ENCODE measurements at places on chromosomes 5 and 9.

DNA sequence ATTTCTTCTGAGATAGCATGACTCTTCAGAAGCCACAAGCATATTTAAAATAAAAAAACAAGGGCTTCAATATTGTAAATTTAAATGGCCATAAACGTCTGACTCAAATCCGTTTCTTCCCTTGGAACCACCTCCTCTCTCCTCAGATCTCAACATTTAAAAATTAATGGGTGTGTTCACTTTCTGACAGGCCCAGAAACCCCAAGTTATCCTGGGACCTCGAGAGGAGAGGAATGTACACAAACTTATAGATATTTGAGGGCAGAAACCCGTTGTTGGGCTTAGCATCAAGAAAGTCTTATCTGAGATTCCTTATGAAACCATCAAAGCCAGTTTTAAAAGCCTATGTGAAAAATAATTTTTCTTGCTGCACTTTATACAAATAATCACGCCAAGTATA, 29.2 kb downstream of the MLLT3 start:
- DNase-seq = no peak

DNA sequence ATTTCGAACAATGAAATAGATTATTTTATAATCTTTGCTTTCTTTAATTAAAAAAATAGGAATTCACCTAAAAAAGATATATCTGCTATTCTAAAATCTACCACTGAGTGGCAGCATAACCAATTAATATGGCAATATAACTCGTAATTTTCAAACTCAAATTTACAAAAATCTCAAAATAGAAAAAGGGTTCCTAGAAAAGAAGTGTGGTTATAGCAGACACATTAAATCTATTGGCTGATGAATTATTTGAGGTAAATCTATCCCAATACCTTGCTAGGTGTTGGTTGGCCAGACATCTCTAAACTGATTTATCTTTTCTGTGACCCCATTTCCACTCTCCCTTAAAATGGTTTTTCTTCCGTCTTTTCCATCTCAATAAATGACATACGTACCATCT, 30.2 kb upstream of the NRG2 start:
- DNase-seq = no peak

DNA sequence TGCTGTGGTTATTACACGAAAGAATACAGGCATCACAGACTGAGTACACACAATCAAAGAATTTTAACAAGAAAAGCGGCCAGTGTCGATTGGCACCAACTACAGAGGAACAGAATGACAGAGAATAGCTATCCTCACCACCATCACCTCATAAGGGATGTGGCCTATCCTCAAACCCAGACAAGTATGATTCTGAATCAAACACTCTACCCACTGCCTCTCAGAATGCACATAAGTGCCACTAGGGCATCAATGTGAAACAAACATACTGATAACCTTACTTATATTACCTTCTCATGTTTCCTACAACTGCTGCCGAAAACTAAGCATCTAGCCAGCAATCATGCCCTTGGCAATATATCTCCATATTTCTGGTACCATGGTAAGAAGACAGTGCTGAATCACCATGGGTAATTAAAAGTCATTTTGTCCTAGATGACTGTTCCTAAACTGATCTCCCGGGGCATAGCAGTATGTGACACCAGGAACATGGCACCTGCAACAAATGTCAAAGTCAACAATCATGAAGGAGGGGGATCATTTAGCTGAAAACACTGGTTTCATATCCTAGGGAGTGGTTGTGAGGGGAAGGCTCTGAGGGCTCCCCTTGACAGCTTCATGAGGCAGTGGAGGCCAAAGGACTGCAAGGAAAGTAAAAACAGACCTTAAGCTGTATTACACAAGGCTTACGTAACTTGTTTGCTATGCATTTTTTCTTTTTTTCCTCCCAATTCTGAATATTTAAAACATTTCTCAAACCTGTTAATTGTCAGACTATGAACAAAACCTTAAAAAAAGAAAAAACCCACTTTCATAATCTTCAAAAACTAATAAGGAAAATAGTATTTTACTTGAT, 88.3 kb downstream of the LHFPL2 start:
- no peak for DNase-seq

DNA sequence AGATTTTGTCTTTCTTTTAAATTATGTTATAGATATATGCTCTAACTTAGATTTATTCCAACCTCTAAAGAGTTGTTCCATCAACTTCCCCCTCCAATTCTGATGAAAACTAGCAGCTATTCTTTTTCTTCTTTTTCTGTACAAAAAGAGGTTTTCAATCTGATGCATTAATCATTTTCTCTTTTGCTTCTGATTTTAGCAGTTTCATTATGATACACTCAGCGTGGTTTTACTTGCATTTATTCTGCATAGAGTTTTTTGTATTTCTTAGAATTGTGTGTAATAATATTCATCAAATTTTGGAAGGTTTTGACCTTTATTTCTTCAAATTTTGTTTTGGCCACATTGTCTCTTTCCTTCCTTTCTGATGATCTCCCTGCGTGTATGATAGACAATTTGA, 968.1 kb upstream of the CDH18 start:
- no peak for DNase-seq

DNA sequence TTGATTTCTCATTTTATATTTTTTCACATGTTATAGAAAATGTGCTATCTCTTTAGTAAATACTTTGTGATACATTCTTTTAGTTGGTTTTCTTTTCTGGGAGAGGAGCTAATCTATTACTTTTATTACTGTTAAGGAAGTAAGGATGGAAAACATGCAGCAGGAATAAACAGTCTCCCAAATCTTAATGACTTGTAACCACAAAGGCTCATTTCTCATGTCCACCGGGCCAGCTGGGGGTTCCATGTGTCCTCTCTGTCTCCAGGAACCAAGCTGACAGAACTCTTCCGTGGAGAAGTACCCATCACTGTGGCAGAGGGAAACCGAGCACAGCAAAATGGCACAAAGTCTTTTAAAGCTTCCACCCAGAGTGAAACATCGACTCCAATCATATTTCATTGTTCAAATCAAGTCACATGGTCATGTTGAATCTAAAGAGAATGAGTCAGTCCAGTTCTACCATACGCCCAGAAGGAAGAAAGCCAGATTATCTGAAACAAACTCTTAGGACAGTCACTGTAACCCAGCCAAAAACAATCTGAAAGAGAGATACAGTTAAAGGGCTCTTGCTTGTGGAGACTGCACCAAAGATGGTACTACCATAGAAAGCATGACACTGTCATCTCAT, 97.1 kb upstream of the CDH6 start:
- no peak for DNase-seq

DNA sequence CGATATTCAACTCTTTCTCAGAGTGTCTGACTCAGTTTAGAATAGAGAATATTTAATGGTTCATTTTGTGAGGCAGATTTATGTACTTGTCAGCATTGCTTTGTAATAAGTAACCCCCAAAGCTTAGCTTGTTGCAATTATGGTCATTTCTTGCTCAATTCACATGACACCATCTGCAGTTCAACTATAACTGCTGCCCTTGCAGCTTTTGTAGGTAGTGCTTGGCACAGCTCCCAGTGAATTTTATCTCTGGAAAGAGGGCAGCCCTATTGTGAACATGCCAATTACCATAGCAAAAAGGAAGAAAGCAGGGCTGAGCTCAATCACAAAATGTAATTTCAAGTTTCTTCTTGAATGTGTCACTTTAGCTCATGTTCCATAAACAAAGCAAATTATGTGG, 1587.7 kb upstream of the ACO1 start:
- no peak for DNase-seq

GRCh38 chr5:37391591-37391990, 12.5 kb downstream of the WDR70 start:
- no peak for DNase-seq

DNA sequence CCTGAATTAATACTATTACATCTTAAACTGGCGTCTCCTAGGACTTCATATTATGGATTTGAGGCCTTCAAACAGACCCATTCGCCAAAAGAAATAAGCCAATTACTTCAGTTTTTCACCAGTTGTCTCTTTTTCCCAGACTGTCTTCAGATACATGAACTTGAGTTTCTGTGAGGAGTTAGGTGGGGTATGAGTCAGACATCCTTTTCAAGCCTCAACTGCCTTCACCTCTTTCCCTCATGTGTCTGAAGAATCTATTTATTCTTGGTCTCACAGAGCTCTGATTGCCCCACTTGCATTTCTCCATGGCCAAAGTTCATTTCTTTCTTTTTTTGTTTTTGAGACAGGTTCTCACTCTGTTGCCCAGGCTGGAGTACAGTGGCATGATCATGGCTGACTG, 12.5 kb downstream of the WNT8A start:
- DNase-seq = no peak

DNA sequence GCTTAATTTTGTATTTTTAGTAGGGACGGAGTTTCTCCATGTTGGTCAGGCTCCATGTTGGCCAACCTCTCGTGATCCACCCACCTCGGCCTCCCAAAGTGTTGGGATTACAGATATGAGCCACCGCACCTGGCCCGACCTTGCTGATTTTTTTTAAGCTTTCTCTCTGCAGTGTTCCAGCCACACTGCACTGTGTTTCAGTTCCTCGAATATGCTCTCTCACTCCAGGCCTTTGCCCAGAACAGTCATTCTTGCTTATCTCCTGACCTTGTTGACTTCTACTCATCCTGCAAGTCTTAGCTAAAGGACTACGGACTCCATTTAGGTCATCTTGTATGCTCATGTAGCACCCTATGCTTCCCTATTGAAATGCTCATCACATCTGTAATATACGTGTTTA, 3.3 kb downstream of the SNAPC3 start:
- no peak for DNase-seq

- no peak for DNase-seq
Measured at GRCh38 chr9:126534431-126535186, 79.1 kb upstream of the LMX1B start.

DNA sequence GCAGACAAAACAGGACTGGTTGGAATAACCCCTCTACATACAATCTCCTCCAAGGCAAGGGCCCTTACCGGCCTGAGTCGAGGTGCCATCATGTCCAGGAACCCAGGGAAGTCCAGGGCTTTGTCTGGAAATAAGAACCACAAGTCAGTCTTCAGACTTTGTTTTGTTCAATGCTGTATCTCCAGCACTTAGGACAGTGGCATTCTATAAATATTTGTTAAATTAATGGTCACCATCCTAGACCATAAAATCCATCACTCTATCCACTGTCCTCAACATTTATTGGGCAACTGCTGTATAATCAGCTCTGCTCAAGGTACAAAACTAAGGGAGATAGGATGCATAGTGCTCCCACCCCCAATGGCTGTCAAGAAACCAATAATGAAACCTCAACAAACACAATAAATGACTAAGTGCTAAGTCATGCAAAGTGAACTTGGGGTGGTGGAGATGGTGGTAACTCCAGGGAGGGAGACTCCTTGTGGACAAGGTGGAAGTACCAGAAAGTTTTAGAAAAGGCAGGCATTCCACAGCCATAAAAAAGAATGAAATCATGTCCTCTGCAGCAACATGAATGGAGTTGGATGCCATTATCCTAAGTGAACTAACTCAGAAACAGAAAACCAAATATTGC, 5.0 kb downstream of the RELL2 start:
- no peak for DNase-seq

- no peak for DNase-seq
Measured at GRCh38 chr5:1235838-1236237, 10.7 kb downstream of the SLC6A18 start.

GRCh38 chr5:68086857-68087256, 128.7 kb upstream of the PIK3R1 start:
- no peak for DNase-seq

- DNase-seq = no peak
Measured at GRCh38 chr9:132074736-132075135, 4.9 kb downstream of the MED27 start.

GRCh38 chr5:76695346-76695745, 20.6 kb upstream of the F2R start:
- DNase-seq = no peak

GRCh38 chr9:99561961-99562565, 259.6 kb upstream of the NR4A3 start:
- no peak for DNase-seq

DNA sequence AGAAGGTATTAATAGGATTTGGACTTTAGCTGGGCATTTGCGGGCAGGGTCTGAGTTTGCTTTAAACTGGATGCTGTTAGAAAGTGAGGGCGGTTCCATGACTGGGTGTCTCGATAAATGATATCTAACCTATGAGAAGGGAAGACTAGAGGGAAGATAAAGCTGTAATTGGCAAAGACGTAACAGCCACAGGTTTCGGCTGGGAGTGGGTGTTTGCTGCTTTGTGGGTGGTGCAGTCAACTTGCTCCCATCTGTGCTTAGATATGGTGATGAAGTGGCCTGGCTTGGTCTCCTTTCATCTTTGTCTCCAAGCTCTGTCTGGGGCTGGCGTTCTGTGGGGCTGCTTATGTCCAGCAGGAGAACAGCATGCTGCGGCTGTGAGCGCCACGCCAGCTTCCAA, 23.3 kb downstream of the OR2V1 start:
- no peak for DNase-seq

DNA sequence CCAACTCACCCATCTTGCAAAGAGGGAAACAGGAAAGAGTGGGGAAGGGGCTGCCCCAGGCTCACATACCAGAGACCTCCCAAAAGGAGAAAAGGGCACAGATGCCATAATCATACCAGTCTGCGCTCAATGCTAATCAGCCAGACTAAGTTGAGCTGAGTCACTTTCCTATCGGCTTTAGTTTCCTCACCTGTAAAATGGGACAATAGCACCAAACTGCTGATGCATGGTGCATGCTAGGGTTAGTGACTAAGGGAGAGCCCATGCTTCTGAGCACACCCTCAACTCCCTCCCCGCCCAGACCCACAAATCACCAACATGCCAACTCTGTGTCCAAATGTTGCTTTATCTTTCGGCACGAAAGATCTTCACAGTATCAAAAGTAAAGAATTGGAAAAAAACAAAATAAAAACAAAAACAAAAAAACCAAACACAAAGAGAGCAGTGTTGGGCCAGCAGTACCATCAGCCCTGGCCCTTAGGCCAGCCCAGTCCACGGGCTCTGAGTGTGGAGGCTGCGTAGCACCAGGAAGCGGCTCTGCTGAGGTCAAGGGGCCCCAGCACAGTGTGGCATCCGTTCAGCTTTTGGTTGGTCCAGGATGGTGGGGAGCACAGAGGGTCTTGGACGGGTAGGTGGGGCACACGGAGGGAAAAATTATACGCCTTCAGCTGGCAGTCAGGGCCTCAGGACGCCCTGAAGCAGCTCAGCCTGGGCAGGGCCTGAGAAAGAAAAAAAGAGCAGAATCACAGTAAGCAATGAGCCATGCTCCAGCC, 2.9 kb upstream of the DDX41 start:
- no peak for DNase-seq

GRCh38 chr5:137997726-137998213, 35.1 kb downstream of the FAM13B start:
- no peak for DNase-seq

GRCh38 chr9:86749161-86749893, 198.0 kb downstream of the GAS1 start:
- no peak for DNase-seq

Data from T-helper 2 cell (primary cell).